ENCODE measurements at places on chromosomes 11 and 22.

DNA sequence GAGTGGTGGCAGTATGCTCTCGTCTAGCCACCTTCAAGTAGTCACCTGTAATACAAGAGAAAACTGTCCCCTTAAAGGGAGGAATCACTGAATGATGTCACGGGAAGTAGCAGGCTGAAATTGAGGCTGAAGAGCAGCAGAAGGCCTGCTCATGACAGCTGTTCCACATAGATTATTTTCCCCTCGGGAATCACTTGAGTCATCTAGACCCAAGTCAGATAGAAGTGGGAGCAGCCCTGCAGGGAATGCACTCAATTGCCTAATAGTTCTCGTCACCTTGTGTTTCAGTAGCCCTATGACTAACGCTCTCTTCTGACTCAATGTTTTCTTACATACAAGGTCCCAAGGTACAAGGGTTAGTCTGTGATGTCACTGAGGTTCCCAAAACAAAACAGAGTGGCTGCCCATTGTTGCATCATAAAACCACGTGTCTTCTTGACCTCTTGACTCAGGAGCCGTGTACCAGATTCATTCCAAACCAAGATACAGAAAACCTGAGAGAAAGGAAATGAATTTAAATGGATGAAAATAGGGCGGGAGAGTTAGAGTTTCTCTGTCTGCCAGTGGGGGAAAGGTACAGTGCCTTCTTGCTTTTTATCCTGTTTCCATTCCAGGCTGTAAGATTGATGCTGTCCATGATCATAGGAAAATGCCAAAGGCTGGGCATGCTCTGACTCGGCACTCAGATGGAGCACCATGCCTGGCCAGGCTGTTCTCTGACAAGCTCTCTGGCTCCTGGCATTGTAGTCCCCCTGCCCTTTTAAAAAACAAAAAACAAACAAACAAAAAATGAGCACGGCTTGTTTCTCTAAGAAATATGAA lies 21.6 kb upstream of the C11orf96 start:
- DNase-seq = no peak

- DNase-seq = peak; percentile 72
Observed at GRCh38 chr22:17213976-17214375, 5.3 kb downstream of the ADA2 start.

GRCh38 chr22:49734390-49734789 lies 93.3 kb downstream of the BRD1 start:
- DNase-seq = no peak

DNA sequence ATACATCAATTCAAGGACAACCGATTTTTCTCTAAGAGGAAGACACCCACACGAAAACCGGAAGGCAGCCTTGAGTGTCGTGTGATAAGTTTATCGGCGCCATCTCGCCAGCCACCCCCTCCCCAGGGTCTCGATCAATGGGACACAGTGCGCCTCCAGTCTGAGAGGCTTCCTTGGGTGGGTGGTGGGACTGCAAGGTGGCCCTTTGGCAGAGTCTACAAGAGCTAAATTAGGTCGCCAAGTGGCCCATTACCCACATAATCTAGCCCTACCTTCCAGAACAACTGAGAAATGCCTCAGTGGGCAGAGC lies 64.0 kb downstream of the CD6 start:
- DNase-seq = no peak

- no peak for DNase-seq
Observed at GRCh38 chr11:121469910-121470309, 17.1 kb upstream of the SORL1-AS1 start.

- no peak for DNase-seq
Observed at GRCh38 chr11:94194712-94195111, 66.1 kb downstream of the PANX1 start.

DNA sequence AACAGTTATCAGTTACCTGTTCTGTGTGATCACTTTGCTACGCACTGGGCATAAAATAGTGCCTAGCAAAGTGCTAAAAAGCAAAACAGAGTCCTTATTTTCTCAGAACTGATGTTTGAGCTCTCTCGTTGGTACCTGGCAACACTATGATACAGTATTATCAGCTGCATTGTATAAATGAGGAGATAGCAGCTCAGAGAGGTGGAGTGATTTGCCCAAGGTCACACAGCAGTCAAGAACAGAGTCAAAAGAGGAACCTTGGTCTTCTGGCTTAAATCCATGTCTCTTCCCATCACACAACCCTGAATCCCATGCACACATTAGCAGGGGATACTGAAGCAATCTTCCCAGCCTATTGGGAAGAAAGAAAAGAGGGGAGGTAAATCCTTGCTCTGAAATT lies 580.5 kb downstream of the SOX6 start:
- no peak for DNase-seq

GRCh38 chr11:120108154-120108784 lies 29.6 kb downstream of the TRIM29 start:
- peak; percentile 63 for DNase-seq

- peak; percentile 44 for DNase-seq
Observed at GRCh38 chr11:60950933-60951605, 907 bp downstream of the SLC15A3 start.

DNA sequence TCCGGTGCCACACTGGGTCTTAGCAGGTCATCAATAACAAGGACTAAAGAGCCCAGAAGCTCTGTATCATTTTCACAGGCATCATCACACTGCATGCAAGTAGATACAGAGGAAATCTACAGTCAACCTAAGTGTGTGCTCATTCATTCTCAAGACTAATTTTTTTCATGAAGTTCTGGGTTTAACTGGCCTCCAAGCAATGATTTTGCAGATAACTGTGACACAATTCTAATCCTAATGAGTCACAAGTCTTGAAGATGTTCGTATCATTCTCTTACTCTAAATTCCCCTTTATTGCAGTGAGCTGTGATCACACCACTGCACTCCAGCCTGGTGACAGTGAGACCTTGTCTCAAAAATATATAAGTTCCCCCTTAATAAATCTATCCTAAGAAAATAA lies 2.5 kb downstream of the OR52W1 start:
- DNase-seq = no peak

GRCh38 chr22:47196166-47196849 lies 433.9 kb downstream of the TBC1D22A start:
- no peak for DNase-seq

DNA sequence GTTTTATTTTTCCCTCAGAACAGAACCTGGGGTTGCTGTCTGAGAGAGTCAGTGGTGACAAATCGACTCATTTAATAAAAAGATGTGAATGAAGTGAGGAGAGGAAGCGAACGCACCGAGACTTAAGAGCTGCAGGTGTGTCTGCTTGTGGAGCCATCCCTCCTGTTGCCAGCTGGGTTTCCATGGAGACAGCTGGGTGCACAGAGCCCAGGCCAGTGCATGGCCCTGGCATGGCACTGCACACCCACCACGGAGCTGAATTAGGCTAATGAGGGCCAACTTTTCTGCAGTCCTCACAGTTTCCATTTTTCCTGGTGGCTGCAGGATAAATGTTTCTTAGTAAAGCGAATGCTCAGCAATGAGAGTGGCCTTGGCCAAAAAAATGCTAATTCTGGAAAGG lies 750.2 kb downstream of the OPCML start:
- DNase-seq = no peak

DNA sequence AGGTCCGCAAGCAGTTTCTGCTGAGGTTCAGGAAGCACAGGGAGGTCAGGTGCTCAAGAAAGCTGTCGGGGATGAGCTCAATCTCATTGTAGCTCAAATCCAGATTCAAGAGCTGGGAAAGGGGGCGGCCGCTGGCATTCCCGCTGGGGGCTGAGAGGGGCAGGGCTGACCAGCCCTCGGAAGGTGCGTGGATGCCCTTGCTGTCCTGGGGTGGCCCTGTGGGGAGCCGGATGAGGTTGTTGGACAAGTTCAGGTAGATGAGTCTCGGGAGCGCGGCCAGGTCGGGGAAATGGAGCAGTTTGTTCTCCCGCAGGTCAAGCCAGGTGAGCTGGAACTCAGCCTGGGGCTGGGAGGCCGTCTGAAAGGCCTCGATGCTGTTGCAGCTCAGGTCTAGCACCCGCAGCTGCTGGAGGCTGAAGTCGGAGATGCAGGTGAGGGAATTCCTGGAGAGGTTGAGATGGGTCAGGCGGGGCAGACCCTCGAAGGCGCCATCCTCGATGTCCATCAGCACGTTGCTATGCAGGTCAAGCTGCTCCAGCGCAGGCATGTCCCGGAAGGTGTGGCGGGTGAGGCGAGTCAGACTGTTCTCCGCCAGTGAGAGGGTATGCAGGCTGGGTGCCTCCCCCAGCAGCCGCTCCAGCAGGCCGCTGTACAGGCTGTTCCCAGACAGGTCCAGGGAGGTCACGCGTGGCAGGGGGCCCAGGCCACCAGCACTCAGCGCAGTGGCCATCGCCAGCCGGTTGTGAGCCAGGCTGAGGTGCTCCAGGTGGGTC lies 9.8 kb downstream of the LRRC32 start:
- DNase-seq = peak; percentile 21

GRCh38 chr22:28607795-28608194 lies 71.8 kb downstream of the TTC28 start:
- DNase-seq = no peak

- DNase-seq = no peak
Observed at GRCh38 chr22:44402196-44403111, 89.7 kb upstream of the SHISAL1 start.

GRCh38 chr22:43860831-43861230 lies 1.5 kb downstream of the SULT4A1 start:
- DNase-seq = no peak

DNA sequence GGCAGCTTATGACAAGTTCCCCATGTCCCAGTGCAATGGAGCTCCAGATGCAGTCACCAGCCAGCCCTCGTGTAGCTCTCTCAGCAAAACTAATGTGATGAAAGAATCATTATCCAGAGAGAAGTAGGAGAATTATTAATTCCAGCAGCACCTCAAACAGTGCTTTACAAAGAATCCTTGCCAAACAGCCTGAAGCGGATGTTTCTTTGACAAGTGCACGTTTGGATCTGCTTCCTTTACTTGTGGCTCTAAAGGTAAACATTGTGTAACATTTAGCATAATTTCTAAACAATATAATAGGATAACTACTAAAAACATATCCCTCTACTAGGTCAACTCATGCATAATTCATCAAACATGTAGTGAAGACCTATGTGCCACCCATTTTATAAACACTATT lies 197.0 kb downstream of the FAM181B start:
- DNase-seq = no peak

DNA sequence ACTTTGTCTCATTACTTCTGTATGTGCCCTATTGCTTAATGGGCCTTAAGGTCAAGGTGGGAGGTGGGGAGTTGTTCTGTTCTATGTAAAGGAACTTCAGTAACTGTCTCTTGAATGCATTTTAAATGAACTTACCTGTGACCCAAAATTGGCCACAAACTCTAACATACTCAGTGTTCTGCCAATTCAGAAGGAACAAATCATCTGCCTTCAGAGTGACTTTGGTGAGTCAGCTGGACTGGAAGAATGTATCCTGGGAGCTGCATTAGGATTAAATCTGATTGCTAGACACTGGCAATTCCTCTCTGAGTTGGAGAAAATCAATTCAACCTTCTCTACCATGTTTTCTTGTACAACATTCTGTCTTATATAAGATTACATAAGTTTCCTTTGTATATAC lies 1104.8 kb downstream of the DLG2 start:
- DNase-seq = no peak

- no peak for DNase-seq
Observed at GRCh38 chr11:66619080-66619554, 2.7 kb downstream of the RBM14 start.

- peak; percentile 16 for DNase-seq
Observed at GRCh38 chr22:40058265-40058664, 63.5 kb downstream of the FAM83F start.

- no peak for DNase-seq
Observed at GRCh38 chr11:4465407-4465806, 16.3 kb downstream of the OR52K2 start.

All from thyroid gland (tissue), 4 donors.